ENCODE measurements at places on chromosomes 7 and 10.

GRCh38 chr10:103333934-103334520, 16.9 kb downstream of the PCGF6 start:
- DNase-seq: no peak

- no peak for DNase-seq
Observed at GRCh38 chr10:45261946-45262345, 53.5 kb downstream of the OR13A1 start.

- DNase-seq: no peak
Observed at GRCh38 chr10:62816076-62816330, 163 bp downstream of the EGR2 start.

GRCh38 chr10:42984035-42984610, 92.7 kb upstream of the RET start:
- DNase-seq: no peak

- DNase-seq: no peak
Observed at GRCh38 chr7:136174477-136175125, 197.4 kb upstream of the MTPN start.

DNA sequence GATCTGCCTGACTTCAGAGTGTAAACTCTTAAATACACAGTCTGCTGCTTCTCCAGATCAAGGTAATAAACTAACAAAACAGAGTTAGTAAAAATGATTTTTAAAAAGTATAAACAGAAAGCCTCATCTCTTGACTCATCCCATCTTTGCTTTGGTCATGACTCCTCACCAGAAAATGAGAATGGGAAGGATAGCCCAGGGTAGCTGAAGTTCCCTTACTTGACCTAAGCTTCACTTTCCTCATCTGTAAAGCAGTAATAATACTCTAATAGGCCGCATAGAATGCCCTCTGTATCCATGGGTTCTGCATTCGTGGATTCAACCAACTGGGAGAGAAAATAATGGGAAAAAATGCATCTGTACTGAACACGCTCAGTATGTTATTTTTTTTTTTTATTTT, 11.3 kb upstream of the SLC25A28 start:
- DNase-seq: no peak

DNA sequence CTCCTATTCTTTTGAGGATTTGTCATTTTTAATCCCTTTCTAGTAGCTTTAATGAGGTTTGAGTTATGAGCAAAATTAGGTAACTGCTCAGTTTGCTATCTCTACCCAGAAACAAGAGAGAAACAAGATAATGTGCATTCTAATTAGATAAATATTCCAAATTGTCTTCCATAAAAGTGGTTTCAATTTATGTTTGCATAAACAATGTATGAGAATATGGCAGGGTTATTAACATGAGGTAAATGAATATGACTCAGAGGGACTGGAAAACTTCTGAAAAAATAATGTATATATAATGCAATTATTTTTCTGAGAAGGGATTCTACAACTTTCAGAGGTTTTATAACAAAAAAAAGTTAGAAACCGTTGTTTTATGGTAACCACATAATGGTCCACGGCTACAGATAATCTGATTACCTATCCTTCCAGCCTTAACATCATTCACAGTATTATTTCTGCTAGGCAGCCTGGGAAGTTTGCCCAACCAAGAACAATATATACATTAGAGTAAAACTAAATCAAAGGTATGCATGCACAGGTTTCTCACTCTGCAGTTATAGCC, 101.2 kb downstream of the CRPPA start:
- DNase-seq: no peak

DNA sequence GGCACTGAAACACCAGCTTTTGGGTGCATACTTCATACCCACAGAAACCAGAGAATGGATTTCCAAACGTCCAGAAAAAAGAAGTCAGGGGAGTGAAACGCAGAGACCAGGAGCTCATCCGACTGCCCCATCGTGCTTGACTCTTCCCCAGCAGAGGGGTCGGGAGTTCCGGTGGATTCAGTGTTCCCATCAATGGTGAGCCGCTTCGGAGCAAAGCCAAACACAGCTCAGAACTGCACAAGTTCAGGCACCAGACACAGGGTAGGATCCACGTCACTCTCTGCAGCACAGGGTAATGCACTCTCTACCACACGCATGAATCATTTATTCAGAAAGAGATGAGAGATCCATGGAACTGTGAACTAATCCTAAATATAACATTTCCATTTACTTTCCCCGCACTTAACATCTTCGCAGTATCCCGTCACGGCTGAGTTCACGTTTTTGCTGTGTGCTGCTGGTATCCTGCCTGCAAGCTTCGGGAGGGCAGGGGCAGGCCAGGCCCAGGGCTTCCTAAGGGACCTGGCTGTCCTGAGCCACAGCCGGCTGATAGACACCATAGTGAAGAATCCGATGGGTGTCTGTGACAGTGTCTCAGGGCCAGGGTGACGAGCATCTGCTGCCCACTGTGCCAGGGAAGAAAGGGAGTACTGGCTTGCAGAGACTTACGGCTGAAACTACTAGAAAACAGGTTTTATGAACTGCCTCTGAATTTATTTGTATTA, 545.3 kb downstream of the PTPRN2 start:
- DNase-seq: no peak

- DNase-seq: no peak
Observed at GRCh38 chr7:100466653-100467605, 2.9 kb upstream of the SPACDR start.

All from NCI-H2081 treated with DMSO at 0.1 percent for 48 hours (cell line).